ENCODE measurements at places on chromosomes 11 and 22. TPM values are rescaled to one million over a fixed set of nuclear protein-coding genes. Genes with fewer than 3 reads are reported as not detected.

Gene C22orf15
- 0.52 TPM for total RNA-seq

Gene OR5AL1
- not detected for total RNA-seq

Gene RAB38
- total RNA-seq: 46.7 TPM

GRCh38 chr11:6258141-6258540 is 1.5 kb upstream of the CCKBR start:
- DNase-seq: no peak

- no peak for DNase-seq
Measured at GRCh38 chr22:44944883-44945601, 64.8 kb downstream of the PHF21B start.

DNA sequence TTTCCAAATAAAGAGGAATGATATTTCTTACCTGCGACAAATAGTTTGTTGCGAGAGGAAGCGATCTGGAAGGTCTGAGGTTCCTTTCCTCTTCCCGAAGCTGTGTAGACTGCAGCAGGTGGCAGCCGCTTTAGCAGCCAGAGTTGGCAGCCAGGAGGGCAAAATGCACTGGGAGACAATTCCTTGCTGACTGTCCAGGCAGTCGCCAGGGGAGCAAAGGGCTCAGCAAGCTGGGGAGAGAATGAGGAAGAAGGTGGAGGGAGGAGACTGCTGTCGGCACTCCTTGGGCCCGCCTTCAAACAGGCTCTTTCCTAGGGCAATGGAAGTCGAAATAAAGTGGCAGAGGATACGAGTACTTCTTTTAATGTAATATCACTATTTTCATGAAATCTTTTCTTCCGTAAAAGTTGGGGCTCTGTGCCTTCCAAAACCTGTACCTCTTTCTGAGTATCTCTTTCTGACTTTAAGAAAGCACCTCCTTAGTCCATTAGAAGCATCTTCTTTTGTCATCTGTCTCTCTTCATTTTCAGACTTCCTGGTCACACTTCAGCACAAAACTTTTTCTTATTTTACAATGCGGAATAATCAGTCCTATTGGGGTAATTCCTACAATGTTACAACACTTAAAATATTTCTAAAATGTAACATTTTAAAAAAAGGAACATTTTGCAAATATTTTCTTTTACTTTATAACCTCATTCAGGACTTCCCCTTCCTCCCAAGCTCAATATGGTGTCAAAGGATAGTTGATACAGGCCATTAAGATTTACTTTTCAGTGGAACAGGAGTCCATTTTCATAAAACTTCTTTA is at the start of gene IL18:
TSS of gene IL18 (minus strand) at position 220 of the 811 bp plus-strand sequence. CDS start 9,041 bp downstream, outside the sequence.
- no peak for DNase-seq

- DNase-seq: no peak
Measured at GRCh38 chr11:15621565-15621964, 506.8 kb downstream of the INSC start.

Measured in mesothelial cell of epicardium (in vitro differentiated cells).